Esophagus muscularis mucosa (tissue), 4 donors: ENCODE measurements at places on chromosomes 11 and 22. TPM values are rescaled to one million over a fixed set of nuclear protein-coding genes. Genes with fewer than 3 reads are reported as not detected.

GRCh38 chr11:133742353-133742752 is 103.0 kb downstream of the SPATA19 start:
- no peak for DNase-seq

- DNase-seq = no peak
Measured at GRCh38 chr11:1819074-1819473, 15.7 kb upstream of the SYT8 start.

DNA sequence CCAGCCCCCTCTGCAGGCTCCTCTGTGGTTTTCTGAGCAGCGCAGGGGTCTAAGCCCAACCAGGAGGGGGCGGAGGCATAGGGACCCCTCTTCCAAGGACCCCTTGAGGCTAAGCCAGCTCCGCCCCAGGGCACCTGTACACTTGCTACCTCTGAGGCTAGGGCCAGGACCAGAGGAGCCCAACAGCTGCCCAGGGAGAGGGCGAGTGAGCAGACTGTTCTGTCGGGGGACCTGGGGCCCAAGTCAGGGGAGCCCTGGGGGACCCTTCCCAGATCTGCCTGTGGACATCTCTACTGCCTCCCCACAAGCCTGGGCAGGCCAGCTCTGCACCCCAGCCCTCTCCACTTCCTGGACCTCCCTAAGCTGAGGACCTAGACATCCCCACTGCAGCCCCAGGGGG is 1.8 kb downstream of the B4GALNT4 start:
- DNase-seq = no peak

DNA sequence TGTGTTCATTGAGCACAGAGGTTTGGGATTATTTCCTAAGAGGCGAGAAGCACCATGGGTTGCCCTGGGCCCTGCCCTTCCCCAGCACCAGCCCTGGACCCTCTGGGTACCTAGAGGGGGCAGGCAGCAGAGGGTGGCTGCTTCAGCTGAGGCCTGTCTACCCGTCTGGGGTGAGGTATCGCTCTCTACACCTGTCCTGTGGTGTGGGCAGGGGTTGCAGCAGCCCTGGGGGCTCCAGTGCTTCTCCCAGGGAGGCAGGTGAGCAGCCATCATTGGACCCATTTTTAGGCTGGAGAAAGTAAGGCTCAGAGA is 15.6 kb downstream of the PRDM11 start:
- no peak for DNase-seq

DNA sequence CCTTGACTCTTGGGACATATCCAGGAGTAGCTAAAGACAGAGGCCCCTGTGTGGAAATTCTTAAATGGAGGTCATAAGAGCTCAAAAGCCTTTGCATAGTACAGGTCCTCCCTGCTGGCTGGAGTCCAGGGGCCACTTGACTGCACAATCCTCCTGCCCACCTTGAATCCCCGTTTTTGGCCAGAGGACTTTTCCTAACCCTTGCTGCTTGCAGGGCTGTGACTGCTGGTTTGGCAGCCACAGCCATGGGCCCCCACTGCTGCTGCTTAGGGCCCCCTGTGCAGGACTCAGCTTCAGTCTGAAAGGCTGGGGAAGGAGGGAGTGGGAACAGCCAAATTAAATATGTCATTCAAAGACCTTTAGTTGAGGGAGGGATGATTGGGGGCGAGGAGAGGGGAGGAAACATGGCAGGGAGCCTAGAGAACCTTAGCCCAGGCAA is 33.4 kb downstream of the ARHGAP1 start:
- no peak for DNase-seq

DNA sequence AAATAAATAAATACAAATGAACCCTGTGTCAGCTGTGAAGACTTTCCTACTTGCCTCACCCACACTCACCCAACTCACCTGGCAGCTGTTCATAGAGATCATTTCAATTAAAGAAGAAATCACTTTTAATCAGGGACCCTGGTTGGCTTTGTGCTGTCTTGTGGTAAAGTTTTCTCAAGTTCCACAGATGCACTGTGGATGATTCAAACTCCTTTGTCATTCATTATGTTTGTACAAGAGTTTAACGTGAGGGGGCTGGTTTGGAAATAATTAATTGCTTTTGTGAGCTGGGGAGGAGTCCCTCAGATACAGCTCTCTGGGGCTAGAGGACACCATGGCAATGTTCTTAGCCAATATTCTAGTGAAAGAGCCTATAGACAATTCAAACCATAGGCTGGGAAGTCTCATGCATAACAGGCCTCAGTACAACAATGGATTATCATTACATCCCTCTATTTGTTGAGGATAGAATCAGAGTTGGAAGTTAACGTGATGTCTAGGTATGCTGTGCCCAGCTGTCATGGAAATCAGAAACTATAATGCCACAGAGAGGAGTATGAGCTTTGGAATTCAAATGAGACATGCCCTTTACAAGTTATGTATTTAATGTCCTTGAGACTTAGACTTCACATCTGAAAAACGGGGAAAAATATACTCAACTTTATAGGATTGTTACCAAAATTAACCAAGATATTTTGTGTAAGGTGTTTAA is 698.5 kb downstream of the KCNA4 start:
- no peak for DNase-seq

GRCh38 chr22:20758688-20759087 is 15.2 kb upstream of the SERPIND1 start:
- DNase-seq = no peak

Gene CEP57
- total RNA-seq = 46.9 TPM

DNA sequence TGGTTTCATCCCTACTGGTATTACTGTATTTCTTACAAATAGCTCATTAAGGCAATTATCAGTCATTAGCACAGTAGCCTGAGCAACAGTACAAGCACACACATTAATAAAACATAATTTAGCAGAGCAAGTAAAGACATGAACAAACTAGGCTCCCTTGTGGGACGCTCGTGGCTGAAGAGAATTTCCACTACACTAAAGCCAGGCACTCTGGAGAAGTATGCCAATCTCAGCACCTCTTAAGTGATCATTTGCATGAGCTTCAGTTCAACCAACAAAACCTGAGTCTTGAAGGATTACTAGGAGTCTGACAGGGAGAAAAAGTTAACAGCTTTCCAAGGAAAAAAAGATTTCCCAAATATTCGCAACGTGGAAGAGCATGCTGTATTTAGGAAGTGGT is 109.1 kb downstream of the LARGE1 start:
- no peak for DNase-seq

DNA sequence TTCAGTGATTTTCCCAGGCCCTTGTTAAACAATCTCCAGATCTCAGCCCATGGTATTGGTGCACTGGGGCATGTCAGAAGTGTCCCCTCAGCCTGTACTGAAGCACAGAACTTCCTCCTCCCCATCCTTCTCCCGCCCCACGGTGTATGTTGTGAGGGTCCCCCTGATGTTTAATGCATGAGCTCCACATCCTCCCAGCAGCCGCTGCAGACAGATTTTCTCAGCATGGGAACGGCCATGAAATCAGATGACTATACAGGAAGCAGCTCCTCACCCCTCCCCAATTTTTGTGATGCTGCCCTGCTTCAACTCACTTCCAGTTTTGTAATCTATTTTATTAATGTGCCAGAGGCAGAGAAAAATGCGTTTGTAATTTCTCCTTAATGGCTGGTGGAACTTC is 406.0 kb downstream of the MIAT start:
- DNase-seq = no peak

- DNase-seq = no peak
Measured at GRCh38 chr11:56855217-56855616, 106.7 kb upstream of the OR9G4 start.

DNA sequence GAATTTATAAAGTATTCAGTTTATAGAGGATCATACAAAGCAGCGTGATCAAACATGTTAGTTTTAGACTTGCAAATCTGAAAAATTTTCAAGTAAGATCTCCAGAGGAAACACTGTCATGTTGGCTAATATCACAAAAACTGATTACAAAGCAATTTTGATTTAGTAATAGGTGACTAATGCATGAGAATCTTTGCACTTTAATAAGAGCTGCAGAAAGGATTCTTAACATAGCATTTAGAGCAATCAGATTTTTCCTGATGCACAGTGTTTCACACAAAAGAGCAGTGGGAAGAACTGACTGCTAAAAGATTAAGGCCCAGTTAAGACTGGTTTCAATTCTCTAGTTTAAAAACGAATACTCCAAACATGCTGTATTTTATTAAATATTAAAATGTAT is 321.2 kb downstream of the GUCY1A2 start:
- DNase-seq = no peak

GRCh38 chr22:30643055-30643875 is 7.7 kb downstream of the SLC35E4 start:
- DNase-seq = no peak

- no peak for DNase-seq
Measured at GRCh38 chr22:24190159-24190540, 8.9 kb downstream of the SUSD2 start.

DNA sequence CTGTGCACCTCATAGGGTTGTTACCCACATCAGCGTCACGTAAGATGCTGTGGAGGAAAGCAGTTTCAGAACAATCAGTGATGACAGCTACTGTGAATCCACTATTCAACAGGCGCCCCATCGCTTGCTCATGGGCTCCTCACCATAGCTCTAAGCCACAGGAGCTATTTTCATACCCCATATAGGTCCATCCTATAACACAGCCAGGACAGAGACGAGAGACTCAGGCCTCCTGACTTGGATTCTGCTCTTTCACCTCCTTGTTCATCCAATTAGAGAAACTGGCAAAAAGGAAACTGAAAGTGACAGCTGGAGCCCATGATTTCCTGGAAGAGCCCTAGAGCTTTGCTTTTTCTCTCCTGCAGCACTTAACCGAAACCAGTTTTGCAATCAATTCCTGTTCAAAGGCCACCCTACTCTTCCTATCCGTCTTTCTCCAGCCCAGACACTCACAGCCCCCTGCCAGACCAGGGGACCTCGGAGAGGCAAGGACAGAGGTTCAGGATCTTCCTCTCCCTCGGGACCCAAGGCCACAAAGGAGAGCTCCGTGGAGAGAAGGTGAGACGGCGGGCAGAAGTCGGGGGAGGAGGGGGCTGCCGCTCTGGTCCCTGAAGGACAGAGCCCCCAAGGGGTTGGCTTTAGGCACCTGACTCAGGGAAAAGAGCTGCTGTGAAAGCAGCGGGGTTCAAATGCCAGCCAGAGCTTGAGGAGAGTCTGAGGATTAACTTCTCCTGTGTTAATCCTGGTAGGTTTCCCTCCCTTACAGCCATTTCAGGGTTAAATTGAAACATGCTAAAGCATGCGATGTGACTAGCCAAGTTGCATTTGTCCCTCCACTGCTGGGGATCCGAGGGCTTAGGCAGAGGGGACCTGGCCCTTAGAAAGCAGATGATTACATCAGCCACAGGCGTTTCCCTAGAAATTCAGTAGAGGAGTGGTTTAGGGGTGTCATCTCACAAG is at the start of gene APOL6:
APOL6 (plus strand) TSS at position 381 of the 960 bp plus-strand sequence. CDS start 7,980 bp downstream, outside the sequence.
- DNase-seq = peak; percentile 92

Gene EIF4ENIF1
- total RNA-seq = 51.4 TPM

DNA sequence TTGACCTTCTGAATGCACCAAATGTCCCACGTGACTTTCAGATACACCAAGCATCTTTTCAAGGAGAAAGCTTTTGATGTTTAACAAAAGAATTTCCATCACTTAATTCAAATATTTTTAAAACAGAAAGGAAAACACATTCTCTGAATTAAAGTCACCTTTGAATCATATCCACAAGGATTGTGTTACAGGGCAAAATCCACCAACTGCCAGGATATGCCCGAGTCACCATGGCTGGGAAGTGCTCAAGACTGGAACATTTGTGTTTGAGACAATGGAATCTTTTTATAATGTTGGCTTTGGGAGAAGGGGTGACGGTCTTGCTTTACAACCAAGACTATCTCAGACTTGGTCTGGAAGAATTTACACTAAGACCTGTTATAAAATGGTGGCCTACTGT is 40.8 kb downstream of the BID start:
- no peak for DNase-seq

Gene LUZP2
- not detected for total RNA-seq

Gene PDE2A
- 68.8 TPM for total RNA-seq

GRCh38 chr11:16279524-16279923 is 76.8 kb downstream of the SOX6 start:
- DNase-seq = no peak

GRCh38 chr22:17980638-17981051 is 43.7 kb downstream of the MICAL3 start:
- DNase-seq = no peak

- no peak for DNase-seq
Measured at GRCh38 chr11:73894725-73895335, 18.0 kb downstream of the PAAF1 start.
